Esophagus squamous epithelium (tissue), 5 donors: ENCODE measurements at places on chromosomes 7 and 10.

DNA sequence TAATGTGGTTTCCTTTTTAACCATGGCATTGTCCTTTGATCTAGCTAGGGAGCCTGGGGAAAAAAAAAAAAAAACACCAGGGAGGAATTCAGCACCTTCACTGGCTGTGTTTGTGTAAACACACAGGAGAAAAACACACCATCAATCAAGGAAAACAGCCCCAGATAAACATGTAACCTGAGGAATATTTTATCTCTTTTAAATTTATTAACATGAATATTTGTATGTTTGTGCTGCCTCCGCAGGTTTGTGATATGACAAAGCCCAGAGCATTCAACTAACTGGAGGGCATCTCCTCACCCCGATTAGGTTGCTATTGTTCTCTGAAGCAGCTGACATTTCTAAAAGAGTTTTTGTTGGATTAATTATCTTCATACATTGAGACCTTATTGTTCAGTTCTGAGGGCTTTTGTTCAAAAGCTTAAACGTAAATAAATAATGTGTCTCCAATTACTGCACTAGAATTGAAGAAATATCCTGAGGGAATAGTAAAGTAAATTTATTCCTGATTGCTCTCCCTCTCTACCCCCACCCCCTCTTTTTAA is 89.4 kb upstream of the SEMA3E start:
- DNase-seq = no peak

DNA sequence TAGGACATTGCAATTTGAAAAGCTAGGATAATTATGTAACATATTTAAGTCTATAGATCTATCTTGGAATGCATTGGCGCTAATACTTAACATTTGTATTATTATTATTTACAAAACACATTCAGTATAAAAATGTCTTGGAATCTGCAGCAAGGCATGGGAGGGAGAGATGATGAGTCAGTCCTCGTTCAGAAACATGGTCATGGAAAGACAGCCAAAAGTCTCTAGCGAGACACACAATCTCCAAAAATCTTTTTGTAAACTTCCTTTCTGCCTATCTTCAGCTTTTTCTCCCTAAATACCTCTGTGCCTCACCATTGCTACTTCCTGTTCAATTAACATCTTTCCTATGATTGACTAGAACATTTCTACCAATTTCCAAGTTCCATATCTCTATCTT is 188.4 kb upstream of the CACNA2D1 start:
- no peak for DNase-seq

DNA sequence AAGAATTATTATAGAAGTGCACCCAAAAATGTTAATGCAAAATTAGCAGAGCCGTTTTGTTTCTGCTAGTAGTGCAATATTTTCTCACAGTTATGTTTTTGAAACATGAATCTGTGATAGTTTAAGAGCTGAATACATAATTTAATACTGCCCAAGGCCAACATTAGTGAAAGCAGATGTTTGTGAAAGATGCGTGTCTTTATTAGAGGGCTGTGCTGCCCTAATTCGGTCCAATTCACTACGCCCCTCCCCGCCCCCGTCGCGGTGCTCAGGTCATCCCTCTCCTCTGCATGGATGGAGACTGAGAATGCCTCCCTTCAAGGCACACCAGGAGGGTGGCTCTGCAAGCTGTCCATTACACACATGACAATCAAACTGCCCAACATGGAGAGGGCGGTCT is 172.0 kb downstream of the TEX36 start:
- no peak for DNase-seq

- no peak for DNase-seq
These were observed 77.0 kb downstream of the ARL4A start for GRCh38 chr7:12764458-12764891.
